NCI-H187 (cell line): ENCODE measurements at places on chromosomes 12 and 14.

DNA sequence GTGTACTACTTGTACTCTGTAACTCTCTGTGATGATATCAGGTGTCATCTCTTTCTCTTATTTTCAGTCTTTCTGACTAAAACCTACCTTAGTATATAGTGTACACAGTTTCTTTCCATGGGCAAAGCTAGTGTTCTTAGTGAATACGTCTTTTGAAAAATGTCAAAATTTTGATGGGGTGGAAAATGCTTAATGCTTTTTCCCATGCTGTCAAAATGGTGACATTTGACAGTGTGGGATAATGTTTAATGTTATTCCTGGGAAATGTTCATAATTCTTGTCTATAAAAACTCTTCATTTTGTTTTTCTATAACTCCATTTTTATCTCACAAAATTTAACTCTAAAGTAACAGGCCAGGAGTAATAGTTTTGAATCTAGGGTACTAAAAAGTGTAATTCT lies 742.7 kb upstream of the FOXG1 start:
- no peak for DNase-seq

- DNase-seq, result no peak
Observed at GRCh38 chr12:121688966-121689365, 19.5 kb upstream of the MORN3 start.

GRCh38 chr12:130226771-130227170 lies 64.5 kb downstream of the FZD10 start:
- no peak for DNase-seq

- DNase-seq, result no peak
Observed at GRCh38 chr14:94117856-94118255, 7.3 kb downstream of the IFI27 start.

DNA sequence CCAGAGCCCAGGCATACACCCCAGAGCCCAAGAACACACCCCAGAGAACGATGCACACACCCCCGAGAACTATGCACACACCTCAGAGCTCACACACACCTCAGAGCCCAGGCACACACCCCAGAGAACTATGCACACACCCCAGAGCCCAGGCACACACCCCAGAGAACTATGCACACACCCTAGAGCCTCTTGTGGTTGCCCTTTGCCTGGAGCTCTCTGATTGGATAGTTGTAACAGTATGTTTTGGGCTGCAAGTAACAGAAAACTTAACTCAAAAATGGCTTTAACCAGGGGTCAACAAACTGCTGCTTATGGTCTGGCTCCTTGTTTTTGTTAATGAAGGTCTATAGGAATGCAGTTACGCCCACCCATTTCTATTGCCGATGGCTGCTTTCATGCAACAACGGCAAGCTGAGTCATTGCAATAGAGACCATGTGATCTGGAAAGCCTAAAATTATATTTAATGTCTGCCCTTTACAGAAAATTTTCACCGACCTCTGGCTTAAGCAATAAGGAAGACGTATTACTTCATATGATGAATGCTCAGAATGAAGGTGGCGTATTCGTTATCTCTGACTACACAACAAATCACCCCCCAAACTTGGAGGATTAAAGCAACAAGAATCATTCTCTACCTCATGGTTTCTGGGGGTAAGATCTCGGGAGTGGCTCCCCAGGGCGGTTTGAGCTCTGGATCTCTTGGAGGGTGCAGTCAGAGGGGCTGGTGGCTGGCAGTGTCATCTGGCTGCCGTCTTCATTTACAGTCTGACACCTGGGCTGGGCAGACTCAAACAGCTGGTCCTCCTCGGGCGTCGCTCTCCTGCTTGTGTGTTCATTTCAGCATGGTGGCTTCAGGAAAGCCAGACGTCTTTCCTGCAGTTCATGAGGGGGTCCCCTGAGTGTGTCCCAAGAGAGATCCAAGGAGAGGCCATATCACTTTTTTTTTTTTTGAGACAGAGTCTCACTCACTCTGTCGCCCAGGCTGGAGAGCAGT lies 66.3 kb upstream of the NCOR2 start:
- DNase-seq, result no peak

GRCh38 chr12:19938031-19938430 lies 430.3 kb upstream of the PDE3A start:
- DNase-seq, result no peak

DNA sequence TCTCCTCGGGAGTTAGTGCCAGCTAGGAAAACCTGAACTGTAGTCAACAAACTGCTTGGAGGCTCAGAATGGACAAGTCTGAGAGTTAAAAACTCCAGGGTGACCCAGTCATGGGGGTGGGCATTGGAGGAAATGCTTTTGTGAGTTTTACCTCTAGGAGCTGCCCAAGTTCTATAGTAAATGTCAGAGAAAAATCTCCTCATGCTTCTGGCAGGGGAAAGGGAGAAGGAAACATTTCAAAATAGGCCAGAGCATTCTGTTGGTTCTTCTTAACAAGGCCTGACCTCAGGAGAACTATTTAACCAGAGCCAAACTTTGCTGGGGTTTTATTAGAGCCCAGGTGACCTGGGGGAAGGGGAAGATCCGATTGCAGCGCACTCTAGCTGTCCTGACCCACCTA lies 12.3 kb downstream of the NINJ2 start:
- DNase-seq, result no peak

GRCh38 chr14:35159742-35160409 lies 37.5 kb downstream of the PRORP start:
- DNase-seq, result no peak

- DNase-seq, result no peak
Observed at GRCh38 chr14:45246151-45246550, 6.9 kb downstream of the MIS18BP1 start.

- no peak for DNase-seq
Observed at GRCh38 chr12:63103494-63104131, 47.4 kb downstream of the AVPR1A start.

DNA sequence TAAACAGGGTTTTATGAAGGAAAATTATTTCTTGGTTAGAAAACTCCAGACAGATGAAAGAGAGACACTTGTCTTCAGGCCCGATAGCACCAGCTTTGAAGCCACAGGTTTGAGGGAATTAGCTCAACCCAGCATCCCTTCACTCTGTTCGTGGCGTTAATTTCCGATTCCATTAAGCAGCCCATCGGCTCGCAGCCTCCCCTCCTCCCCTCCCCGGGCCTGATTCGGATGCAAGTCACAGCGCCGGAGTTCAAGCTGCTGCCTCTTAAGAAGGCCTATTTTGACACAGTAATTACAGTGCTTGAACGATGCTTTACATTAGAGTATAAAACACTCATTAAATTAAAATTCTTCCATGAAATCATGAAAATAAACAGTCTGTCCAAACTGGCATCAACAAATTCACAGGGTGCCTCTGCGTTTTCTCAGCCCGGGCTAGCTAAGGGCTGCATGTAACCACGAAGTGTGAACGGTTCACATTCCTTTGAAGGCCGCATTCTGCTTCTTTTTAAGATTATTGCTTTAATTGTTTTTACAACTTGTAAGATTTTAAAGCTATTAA lies 145.8 kb downstream of the DICER1 start:
- DNase-seq, result no peak

- DNase-seq, result no peak
Observed at GRCh38 chr12:27217590-27217989, 26.5 kb upstream of the STK38L start.

DNA sequence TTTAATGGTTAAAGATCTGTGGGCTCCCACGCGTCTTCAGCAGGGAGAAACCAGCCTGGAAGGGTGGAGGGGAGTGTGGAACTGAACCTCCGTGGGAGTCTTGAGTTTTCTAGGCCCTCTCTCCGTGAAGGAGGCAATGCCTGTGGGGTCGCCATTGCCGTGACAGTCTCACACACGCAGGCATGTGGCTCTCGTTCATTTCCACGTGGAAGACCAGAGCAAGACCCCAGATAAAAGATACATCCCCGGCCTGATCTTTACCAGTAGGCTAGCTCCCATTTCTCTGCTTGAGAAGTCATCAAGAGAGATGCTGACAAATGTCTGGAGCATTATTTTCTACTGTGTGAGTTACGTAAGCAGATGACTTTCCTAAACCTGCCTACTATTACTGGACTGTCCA lies 491.7 kb upstream of the LMO3 start:
- DNase-seq, result no peak

DNA sequence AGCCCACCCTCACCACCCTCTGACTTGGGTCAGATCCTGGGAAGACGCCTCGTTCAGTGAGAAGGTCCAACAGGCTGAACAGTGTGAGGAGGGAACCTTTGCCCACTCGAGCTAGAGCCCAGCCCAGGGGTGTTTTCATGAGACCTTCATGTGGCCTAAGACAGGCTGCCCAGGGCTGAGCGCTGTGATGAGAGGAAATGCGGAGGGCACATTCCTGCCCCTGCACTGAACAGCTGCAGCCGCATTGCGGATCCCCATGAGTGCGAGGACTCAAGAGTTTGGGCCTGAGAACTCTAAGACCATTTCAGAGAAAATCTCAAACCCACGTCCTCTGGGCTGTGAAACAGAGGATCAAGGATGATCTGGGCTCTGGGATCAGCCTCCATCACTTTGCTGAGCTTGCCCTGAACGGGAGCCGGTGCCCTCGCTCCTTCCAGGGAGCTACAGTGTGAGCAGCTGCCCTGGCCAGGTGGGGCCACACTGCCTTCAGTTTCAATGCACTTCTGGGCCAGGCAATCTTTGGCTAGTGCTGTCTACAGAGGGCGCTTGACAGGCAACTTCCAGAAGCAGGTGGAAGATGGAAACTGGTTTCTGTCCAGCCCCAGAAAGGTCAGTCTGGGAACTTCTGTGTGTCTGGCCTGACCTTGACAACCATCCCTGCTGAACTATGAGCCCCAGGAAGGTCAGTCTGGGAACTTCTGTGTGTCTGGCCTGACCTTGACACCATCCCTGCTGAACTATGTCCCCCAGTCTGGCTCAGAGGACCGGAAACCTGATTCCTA lies 43.5 kb upstream of the P2RX7 start:
- DNase-seq, result no peak

- no peak for DNase-seq
Observed at GRCh38 chr12:78914859-78915331, 50.3 kb downstream of the SYT1 start.

DNA sequence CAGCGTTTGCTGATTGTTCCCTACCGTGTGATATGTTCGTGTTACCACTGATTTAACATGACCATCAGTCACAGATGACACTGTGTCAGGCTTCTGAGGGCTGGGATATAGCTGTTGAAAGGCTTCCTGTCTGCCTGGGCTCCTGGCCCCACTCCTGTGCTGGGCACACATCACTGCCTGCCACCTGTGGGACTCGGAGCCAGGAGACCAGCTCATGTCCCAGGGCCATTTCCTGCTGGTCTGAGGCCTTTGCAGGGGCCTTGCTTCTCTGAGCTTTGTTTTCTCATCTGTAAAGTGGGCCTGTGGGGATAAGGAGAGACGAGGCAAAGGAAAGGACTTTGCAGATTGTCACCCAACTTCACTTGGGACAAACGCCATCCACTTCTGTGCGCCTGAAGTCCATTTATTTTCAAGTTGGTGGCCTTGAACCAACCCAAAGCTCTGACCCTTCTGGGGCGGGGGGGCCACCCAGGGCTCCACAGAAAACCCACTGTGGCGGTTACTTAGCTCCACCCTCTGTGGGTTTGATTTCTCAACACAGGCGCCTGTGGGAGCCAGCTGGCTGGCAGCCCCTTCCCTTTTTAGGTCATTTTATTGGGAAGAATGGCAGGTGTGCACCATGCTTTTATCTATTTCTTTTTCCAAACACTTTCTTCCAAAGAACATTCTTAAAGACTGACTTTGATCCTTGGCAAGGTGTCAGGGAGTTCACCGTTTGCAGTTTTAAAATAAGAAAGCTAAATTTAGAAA lies 54.1 kb downstream of the BEGAIN start:
- DNase-seq, result no peak

DNA sequence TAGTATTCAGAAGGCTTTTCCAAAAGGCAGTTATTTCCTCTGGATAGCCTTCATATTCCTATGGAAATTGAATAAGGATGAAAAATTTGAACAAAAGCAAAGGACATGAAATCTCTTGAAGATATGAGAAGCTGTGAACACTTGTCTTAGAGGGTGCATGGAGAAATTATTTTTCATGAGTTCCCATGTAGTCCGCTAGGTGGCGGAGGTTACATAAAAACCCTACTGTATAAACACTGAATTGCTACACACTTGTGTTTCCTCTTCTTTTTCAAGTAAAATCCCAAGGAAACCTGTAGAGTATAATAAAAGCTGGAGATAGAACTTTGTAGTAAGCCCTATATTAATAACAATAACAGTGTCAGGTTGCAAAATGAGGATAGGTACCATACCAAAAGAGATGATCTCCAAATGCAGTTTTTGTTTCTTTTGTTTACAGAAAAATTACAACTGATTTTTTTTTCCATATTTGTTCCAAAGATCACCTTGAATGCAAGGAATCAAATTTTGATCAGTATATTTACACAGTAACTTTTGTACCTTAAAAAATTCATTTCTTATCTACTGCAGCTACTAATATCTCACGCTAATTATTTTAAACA lies 37.8 kb upstream of the OR4E1 start:
- peak; percentile 7 for DNase-seq

DNA sequence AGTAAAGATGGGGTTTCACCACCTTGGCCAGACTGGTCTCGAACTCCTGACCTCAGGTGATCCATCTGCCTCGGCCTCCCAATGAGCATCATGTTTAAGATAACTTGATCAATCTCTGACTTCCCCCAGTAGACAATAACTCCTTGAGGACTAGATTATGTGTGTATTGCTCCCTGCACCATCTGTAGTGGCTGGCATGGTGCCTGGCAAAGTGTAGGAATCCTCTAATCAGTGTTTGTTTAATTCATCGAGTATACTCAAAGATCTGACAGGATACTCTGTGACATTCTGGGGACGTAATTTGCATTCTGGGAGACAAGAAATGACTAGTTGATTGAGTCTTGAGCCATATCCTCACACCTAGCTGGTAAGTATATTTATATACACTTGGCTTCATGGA lies 873.5 kb upstream of the TMEM132C start:
- DNase-seq, result no peak

- DNase-seq, result peak; percentile 39
Observed at GRCh38 chr12:6821591-6822425, at the start of gene GPR162. TSS of gene GPR162 (plus strand) at chr12:6821821. CDS start at chr12:6823899, 2,078 bp downstream.

- no peak for DNase-seq
Observed at GRCh38 chr12:130298322-130299021, 39.2 kb upstream of the PIWIL1 start.

DNA sequence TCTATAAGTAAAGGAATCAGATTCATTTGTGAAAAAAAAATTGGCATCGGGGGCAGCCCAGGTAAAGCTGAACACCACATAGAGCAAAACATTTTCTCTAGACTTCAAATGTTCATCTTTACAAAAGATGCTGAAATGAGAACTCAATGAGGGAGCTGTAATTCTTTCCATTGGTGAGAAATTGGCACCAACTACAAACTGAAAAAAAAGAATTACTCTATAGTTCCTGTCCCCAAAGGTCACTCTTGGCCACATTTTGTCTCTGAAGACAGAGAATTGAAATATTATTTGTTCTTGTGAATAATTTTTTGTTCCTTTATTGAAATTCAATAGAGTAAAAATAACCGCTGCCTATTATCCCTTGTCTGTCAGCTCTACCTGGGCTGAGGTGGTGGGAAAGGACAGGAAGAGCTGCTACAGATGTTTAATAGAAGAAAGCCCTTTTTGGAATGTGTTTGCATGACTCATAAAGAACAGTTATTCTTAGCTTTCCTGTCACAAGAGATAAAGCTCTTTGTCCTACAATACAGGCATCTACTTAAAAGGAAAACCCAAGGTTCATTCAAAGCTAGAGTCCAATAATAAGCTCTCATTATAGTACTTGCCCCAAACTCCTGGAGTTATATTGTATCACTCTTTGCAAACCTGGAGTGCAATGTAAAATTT lies 380.1 kb upstream of the KITLG start:
- no peak for DNase-seq

GRCh38 chr12:10849425-10849878 lies at the start of gene PRR4:
TSS of gene PRR4 (minus strand) at chr12:10849475. CDS start at chr12:10849437, 38 bp downstream.
- DNase-seq, result no peak
